ENCODE measurements at places on chromosomes 13 and 19.

DNA sequence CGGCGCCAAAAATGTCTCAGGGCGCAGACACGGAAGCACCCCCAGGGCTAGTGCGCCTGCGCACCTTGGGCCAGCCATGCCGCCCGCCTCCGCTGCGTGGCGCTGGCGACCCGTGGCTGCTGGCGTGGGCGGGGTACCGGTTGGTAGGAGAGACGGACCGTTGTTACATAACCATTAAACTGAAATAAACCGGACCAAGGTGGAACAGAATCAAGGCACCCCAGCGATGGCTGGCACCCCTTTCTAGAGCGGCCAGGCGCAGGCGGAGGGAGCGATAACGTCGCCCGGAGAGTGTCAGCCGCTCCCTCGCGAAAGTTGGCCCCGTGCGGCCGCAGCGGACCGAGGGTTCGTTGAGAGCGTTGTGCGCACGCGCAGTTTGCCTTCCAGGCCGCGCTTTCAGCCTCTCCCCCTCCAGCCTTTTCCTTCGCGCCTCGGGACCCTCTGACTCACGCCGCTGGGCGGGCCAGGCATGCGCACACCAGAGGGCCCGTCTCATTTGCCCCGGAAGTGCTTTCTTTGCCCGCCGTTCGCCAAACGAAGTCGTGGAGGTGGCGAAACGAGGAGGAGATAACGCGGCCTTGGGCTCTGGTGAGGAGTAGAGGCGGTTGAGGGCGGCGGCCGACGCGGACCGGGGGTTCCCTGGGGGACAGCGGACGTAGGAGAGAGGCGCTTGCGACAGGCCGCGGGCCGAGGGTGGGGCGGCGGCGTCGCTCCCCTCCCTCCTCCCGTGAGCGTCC is at the start of the genes PLEKHJ1 and SF3A2:
PLEKHJ1 (minus strand) TSS at position 16 of the 737 bp plus-strand sequence. CDS start 81 bp downstream, outside the sequence.
SF3A2 (plus strand) TSS at position 511 of the 737 bp plus-strand sequence. CDS start 6,595 bp downstream, outside the sequence.
- DNase-seq: peak; percentile 73

DNA sequence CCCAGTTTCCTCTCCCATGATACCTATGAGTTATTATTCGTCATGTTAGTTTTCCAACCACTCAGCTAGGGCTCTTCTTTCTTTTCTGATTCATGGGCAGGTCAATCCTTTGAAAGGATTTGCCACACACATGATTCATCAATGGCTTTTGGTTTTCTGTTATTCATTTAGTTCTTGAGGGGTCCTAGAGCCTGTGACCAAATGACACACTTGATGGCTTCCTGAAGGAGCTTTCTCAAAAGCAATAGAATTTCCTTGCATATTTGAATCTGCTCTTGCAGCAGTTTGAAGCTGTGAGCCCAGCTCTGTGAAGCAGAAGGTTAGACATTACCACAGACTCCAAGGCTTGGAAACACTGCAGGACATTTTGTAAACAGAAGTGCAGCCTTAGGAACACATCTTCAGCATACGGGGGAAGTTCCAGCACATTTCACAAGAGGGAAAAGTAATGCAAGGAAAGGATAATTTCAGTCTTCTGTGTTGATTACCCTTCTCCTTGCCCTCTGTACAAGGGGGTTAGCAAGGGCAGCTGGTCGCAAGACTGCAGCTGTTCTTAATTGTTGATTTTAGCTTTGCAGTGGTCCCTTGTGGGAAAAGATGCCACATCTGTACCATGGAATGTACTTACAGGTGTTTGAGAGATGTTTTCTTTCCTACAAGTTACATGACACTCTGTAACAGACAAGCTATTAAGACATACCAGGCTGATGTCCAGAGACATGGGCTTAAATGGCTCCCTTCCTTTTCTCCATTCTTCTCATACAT is 338.6 kb downstream of the KCNRG start:
- no peak for DNase-seq

DNA sequence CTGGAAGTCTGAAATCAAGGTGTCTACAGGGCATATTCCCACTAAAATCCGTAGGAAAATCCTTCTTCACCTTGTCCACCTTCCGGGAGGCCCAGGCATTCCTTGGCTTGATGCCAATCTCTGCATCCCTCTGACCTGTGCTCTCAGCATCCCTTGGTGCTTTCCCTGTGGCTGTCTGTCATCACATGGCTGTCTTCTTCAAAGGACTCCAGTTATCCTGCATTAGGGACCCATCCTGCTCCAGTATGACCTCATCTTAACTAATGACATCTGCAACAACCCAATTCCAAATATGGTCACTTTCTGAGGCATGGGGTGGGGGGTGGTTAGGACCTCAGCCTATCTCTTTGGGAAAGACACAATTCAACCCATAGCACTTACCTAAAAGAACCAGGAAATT is 423.8 kb downstream of the IRS2 start:
- DNase-seq: no peak

- no peak for DNase-seq
These were observed 19.0 kb downstream of the OLFM2 start for GRCh38 chr19:9917321-9917720.

- no peak for DNase-seq
These were observed 33.0 kb upstream of the VSTM2B start for GRCh38 chr19:29492769-29493168.

- DNase-seq: no peak
These were observed 100.4 kb downstream of the ING1 start for GRCh38 chr13:110813646-110814624.

DNA sequence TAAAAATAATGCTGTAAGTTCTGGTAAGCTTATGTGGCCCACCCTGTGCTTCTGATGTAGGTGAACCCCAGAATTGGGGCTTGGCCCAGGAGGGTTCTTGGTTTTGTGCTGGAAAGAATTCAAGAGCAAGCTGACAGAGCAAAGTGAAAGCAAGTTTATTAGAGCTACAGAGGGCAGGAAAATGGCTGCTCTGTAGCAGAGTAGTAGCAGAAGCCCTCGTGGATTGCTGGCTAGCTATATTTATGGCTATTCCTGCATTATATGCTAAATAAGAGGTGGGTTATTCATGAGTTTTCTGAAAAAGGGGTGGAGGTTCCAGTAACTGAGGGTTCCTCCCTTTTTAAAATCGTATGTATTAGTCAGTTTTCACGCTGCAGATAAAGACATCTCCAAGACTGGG is 20.6 kb upstream of the ZNF599 start:
- DNase-seq: no peak

GRCh38 chr19:14482172-14482941 is 7.2 kb upstream of the PTGER1 start:
- DNase-seq: no peak

DNA sequence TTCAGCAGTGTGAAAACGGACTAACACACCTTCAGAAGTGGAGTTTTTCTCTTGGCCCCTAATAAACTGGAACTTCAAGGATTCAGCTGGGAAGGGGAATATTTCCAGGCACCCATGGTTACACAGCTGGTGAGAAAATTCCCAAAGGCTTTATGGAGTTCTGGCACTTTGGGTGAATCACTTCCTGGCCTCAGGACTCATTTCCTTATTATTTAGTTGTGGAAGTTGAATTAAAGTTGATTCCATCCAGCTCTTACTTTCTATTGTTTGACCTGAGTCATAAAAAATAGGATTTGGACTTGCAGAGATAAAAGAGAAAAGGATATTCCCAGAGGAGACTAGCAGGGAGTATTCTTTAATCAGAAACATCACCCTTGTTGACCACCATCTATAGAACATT is 882.1 kb downstream of the UQCRFS1 start:
- no peak for DNase-seq

- no peak for DNase-seq
These were observed 128.3 kb upstream of the SPATA13 start for GRCh38 chr13:24032252-24032651.

GRCh38 chr19:4015705-4016402 is 8.3 kb downstream of the PIAS4 start:
- DNase-seq: no peak

DNA sequence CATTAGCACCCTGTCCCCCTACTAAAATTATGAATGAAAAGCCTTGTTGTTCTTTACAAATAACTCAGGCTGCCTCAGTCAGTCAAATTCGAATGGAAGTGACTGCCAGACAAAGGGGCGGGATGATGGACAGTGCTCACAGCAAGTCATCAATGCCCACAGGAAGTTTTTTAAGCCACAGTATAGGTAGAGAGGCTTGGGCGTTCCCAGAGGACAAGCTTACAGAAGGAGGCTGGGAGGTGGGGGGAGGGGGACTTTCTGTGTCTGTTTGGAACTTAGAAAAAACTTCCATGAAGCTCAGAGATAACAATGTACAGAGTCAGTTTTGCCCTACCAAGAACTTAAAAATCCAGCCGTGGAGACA is 18.5 kb upstream of the SPRY2 start:
- no peak for DNase-seq

DNA sequence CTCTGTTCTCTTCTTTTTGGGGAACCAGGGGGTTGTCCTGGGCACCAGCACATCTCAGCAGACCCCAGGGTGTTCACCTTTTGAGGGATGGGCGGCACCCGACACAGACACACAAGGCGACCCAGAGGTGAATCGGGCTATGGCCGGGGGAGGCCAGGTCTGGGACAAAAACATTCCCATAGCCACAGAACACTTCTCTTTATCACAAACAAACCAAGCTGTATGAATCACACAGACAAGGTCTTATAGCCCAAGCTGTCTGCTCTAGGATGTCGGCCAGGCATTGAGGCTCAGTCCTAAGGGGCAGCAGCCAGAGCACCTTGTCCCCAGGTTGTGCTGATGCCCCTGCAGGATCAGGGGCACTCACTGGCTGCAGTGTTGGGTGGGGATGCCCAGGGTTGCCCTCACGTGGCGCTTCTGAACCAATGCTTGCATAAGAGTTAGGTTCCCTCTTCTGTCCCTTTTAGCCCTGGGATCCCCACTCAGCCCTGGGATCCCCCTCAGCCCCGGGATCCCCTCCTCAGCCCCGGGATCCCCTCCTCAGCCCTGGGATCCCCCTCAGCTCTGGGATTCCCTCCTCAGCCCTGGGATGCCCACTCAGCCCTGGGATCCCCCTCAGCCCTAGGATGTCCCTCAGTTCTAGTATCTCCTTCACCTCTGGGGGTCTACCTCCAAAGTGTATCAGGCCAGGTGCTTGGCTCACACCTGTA is 26.9 kb downstream of the MAU2 start:
- DNase-seq: no peak

GRCh38 chr19:16579381-16579780 is 7.2 kb upstream of the SLC35E1 start:
- DNase-seq: no peak

GRCh38 chr13:94303644-94304174 is 175.8 kb downstream of the DCT start:
- no peak for DNase-seq

DNA sequence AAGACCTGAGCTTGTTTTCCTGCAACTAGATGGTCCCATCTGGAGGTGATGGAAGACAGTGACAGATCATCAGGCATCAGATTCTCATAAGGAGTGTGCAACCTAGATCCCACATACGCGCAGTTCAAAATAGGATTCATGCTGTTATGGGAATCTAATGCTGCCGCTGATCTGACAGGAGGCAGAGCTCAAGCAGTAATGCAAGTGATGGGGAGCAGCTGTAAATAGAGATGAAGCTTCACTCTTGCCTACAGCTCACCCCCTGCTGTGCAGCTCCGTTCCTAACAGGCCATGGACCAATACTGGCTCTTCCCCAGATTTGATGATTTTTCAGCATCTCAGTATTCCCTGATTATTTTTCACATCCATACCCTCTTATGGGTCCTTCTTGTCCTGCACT is 208.4 kb upstream of the RXFP2 start:
- no peak for DNase-seq

DNA sequence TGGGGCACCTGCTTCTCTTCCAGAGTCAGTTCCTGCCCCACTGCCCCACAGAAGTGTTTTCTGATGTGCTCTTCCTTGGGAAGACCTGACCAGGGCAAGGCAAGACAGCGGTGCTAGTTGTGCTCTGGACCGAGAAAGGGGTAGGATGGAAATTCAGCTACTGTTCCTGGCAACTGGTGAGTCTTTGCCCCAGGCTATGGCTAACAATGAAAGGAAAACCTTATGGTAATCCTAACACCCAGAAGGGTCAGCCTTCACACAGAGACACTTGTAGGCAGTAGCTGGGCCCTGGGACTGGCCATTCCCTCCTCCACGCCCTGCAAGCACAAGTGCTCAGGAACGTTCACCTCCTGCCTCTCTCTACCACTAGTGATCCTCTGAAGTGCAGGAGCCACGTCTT is 9.6 kb upstream of the CYSLTR2 start:
- DNase-seq: no peak

DNA sequence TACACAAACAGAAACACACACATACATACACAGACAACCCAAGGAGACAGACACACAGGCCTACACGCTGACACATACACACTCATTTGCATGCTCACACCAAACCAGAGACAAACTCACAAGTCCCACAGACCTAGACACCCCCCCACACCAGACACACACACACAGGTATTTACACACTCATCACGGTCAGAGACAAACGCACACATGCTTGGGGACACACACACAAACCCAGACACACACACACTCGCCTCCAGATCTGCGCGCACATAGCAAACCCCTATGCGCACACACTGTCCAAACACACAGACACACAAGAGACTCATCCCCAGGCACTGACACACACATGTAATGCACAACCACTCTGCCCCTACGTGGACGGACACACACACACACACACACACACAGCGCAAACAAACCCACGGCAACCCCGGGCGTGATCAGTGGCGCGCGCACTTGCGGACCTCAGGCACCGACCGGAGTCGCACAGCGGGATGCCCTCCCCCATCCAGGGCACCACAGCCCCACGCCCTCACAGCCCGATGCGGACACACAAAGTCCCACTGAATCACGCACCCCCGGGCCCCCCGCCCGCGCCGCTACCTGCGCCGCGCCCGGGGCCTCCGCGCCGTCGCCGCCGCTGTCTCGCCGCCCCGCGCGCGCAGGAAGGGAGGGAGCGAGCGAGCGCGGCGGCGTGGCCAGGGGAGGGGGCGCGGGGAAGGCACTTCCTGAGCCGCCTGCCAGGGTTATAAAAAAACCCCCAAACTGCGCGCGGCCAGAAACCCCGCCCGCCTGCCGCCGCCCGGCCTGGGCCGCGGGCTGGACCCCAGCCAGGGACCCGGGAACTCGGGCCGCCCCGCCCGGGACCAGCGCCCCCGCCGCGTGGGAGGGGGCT is at the start of gene ADAMTS10:
ADAMTS10 (minus strand) TSS at position 675 of the 895 bp plus-strand sequence. CDS start 5,005 bp downstream, outside the sequence.
- no peak for DNase-seq

GRCh38 chr13:54706336-54706735 is 1677.7 kb downstream of the OLFM4 start:
- DNase-seq: no peak

DNA sequence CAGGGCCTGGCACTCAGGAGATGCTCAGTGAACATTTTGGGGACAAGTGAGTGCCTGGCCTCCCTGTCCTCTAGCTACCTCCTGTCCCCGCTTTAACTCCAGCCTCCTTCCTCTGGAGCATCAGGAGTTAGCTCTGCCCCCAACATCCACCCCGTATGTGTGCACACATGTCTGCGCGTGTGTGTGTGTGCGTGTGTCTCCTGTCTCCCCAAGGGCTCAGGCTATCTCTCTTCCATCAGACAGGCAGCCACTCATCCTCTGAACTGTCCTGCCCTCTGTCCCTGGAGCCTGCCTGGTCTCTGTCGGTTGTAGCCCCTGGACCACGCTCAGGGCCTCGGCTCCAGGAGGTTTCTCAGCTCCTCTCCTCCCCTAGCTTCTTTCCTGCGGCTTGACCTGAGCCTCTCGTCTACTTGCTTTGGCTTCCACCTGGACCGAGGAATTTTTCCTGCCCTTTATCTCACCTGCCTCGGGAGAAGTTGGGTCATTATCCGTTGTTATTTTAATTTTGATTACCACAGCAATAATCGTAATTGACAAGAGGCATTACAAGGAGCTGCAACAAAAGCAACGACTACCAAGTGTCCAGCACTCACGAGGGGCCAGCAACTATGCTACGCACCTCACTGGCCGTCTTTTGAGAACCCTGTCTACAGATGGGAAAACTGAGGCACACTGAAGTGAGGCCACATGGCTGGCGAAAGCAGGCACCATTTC is 32.0 kb upstream of the ASF1B start:
- no peak for DNase-seq

GRCh38 chr13:21478881-21479808 is 20.0 kb upstream of the ZDHHC20 start:
- DNase-seq: no peak

GRCh38 chr19:19661675-19662251 is 1.7 kb downstream of the ATP13A1 start:
- DNase-seq: no peak
